ENCODE measurements at places on chromosomes 2 and 18. TPM values are rescaled to one million over a fixed set of nuclear protein-coding genes. Genes with fewer than 3 reads are reported as not detected.

GRCh38 chr2:144702051-144702450, 182.1 kb upstream of the ZEB2 start:
- no peak for DNase-seq

DNA sequence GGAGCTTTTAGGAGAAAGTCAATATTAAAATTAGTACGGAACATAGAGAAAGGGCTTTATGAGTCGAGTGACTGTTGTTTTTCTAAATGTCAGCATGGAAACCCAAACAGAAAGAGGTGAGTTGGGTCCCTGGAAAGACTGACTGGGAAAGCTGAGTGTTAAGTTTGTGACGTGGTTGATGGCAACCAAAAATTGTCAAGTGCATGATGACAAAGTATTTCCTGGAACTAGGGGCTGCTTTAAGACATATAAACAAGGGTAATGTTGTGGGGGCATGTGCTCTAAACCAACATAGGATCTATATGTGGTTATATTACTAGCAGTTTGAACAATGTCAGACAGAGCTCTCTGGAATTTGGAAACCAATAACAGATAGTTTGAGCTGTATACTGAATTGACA, 50.9 kb upstream of the GPD2 start:
- DNase-seq, result no peak

The DLX2 gene
- 3.4 TPM for total RNA-seq

DNA sequence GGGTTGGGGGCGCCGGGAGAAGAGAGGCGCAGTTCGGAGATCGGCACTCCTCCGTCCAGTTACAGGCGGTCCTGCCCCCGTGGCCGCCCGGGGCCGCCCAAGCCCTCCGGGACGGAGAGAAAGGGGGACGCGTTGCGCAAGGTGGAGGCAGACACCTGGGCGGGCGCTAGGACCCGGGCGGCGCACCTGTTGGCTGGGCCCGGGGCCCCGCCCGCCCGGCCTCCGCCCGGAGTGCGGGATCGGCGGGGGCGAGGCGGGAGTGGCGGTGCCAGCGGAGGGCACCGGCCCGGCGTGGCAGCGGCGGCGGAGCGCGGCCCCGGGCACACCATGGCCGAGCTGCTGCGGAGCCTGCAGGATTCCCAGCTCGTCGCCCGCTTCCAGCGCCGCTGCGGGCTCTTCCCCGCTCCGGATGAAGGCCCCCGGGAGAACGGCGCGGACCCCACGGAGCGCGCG, at the start of gene SGPP2:
Gene SGPP2 (plus strand): TSS at position 268 of the 453 bp plus-strand sequence. CDS start 60 bp downstream, at position 328.
- DNase-seq, result peak; percentile 24

- no peak for DNase-seq
These were observed 125.8 kb downstream of the LAMA3 start for GRCh38 chr18:23814991-23815614.

The CWC22 gene
- 27.7 TPM for total RNA-seq

The FAM110C gene
- total RNA-seq, result 4.2 TPM

The NEU2 gene
- total RNA-seq, result not detected

The RRM2 gene
- total RNA-seq, result 79.8 TPM

The PLA2R1 gene
- 1.7 TPM for total RNA-seq

DNA sequence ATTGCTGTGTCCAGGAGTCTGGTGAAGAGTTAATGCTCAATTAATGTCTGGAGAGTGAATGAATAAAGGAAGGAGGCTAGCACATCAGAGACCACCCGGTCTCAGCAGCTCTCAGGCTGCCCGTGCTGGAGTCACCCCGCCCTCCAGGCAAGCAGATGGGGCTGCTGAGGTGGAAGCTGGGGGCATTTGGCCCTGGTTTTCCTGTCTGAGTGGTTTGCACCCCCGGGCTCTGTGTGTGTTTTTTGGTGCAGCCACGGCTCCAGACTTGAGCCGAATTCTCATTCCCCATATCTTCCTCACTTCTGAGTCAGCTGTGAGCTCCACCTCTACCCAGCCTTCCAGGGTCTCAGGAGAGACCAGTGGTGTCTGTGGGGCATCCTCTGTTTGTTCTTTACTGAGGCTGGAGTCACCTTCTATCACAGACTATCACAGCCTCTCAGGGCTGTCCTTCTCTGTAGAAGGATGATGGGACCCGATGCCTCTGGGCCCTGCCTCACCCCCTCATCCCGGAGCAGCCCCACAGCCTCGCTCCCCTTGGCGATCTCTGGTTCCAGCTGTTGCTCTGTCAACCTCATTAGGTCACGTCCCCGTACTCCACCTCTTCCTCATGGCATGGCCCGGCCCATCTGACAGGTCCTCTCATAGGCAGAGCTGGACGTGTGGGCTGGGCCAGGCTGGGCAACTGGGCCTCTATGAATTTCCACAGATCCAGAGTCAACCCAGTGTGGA, 60.8 kb downstream of the HS1BP3 start:
- DNase-seq, result no peak

DNA sequence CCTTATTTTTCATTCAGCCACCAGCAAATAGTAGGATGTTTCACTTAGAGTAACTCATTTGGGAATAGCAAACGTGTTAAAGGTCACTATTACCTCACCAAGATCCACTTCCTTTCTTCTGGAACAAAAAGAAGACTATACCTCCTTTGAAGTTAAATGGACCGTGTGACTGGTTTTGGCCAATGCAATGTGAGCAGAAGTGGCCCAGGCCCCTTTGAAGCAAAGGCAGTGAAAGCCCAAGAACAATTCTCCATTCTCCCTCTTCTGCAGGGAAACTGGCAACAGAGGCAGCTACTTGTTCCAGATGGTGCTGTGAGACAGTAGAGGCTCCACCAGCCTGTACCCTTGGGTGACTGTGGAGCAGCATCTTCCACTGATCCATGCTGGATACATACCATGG, 11.3 kb upstream of the MALL start:
- no peak for DNase-seq
